ENCODE measurements at places on chromosomes 13 and 19.

- no peak for DNase-seq
Measured at GRCh38 chr19:29383696-29384095, 142.1 kb upstream of the VSTM2B start.

DNA sequence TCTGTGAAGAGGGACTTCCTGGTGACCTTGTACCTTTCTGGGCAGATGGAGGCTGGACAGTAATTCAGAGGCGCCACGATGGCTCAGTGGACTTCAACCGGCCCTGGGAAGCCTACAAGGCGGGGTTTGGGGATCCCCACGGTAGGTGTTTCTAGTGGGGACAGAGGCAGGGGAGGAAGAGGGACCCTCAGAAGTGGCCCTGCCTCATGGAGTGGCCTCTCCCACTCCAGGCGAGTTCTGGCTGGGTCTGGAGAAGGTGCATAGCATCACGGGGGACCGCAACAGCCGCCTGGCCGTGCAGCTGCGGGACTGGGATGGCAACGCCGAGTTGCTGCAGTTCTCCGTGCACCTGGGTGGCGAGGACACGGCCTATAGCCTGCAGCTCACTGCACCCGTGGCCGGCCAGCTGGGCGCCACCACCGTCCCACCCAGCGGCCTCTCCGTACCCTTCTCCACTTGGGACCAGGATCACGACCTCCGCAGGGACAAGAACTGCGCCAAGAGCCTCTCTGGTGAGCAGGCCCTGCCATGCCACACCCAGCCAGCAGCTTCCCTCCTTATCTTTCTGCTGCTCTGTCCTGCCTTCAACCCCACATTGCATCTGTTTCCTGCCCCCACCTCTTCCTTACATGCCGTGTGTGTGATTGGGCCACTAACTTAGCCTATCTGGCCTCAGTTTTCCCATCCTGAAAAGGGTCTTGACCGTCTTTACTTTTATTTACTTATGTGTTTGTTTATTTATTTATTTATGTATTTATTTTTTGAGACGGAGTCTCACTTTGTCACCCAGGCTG lies 7.3 kb downstream of the ANGPTL4 start:
- DNase-seq, result no peak

- DNase-seq, result no peak
Measured at GRCh38 chr13:83449668-83450395, 432.4 kb downstream of the SLITRK1 start.

DNA sequence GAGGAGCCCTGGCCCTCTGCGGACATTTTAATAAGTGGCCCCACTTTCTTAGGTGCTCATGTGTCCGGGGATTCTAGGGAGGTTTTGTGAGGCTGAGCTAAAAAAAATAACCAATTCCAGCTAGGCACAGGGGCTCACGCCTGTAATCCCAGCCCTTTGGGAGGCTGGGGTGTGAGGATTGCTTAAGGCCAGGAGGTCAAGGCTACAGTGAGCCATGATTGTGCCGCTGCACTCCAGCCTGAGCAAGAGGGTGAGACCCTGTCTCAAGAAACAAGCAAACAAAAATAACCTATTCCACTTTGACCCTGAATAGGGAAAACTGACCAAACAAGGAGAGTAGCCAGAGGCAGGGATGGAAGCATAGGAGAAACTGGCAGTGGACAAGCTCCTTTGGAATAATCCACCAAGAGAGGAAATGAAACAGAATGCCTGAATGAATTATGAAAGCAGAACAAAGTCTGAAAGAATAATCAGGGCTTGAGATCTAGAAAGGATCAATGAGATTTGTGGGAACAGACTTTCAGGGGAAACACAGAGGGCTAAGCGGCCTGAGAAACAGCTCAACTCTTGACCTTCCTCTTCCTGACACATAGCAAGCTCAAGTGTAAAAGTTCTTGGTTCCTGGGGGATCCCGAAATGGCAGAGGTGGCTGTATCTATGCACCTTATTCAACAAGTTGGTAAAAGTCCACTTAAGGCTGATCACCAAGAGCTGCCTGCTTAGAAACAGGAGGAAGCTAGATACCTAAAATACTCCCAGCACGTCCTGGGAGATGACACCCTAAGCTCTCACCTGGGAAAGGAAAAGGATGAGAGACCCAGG lies 30.1 kb upstream of the FFAR2 start:
- DNase-seq, result no peak

- DNase-seq, result no peak
Measured at GRCh38 chr19:15563325-15563794, 51.7 kb upstream of the CYP4F8 start.

DNA sequence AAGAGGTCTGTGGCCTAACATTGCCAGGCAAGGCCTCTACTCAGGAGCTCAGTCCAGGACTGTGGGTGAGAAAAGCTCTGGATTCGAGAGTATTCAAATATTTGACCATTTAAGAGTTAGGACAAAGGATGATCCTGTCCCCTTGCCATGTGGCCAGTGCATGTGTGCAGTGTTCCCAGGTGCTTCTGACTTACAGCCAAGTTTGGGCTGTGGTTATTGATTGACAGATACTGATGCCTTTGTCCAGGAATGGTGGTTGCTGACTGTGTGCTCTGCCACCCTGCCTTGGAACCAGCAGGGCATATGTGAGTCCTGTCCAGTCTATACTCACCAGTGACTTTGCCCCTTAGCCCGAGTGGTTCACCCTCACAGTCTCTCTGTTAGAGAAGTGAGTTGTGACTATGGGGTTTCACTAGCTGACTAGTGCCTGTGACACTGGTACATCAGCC lies 51.9 kb downstream of the GARRE1 start:
- DNase-seq, result no peak

GRCh38 chr13:31962731-31963370 lies 68.7 kb upstream of the FRY start:
- DNase-seq, result no peak

DNA sequence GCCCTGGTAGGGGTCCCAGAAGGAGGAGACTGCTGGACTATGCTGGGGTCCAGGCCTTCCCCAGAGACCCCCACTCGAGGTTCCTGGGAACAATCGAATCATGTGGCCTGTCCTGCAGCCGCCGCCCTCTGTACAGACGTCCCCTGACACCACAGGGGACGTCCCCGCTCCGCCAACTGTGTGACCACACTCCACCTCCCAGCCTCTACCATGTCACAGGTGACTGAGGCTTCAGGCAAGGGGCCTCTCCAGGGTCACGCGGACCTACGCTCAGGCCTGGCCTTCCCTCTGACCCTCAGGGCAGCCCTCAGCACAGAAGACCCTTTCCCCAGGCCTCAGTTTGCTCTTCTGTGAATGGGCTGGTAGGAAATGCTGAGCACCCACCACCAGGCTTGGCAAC lies 13.1 kb upstream of the TMEM161A start:
- no peak for DNase-seq

DNA sequence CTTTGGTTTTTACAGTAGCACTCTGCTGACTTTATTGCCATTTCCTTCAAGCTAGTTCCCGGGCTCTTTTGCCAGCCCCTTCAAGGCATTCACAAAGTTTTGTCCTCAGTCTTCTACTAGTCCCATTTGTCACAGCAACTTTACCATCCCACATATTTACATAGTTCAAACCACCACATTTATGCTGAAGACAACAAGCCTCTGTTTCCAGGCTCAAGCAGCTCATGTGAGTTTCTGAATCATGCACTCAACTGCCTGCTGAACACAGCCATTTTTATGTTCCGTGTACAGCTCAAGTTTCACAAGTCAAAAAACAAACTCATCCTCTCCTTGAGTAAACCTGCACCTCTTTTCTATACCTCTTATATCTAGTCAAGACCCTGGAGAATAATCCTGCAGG lies 977.0 kb upstream of the SLC10A2 start:
- DNase-seq, result no peak

GRCh38 chr19:28956961-28957360 lies 256.0 kb downstream of the UQCRFS1 start:
- DNase-seq, result no peak

- DNase-seq, result peak; percentile 44
Measured at GRCh38 chr19:10419646-10420443, 493 bp upstream of the PDE4A start.

- no peak for DNase-seq
Measured at GRCh38 chr13:111404746-111405145, 84.3 kb downstream of the TEX29 start.

- peak; percentile 53 for DNase-seq
Measured at GRCh38 chr19:38736036-38736412, 8.2 kb downstream of the CAPN12 start.

- no peak for DNase-seq
Measured at GRCh38 chr19:1567116-1567847, 843 bp downstream of the MEX3D start.

DNA sequence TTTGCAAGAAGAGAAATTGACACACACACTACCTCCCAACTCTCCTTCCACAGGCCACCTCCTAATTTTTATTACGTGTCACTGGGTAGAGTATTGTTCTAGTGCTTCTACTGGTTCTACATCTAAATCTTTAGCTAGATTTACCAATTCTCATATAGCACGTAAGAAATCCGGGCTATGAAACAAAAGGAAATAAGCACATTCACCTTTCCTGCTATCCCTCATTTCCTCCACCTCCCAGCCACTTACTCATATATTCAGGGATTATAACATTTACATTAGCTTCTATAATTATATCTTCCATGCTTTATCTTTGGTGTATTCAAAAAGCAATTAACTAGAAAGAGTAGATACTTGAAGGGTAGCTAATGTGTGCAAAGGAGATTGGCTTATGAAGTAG lies 39.7 kb downstream of the USP12 start:
- no peak for DNase-seq

- DNase-seq, result no peak
Measured at GRCh38 chr13:29858667-29859066, 8.2 kb upstream of the UBL3 start.

DNA sequence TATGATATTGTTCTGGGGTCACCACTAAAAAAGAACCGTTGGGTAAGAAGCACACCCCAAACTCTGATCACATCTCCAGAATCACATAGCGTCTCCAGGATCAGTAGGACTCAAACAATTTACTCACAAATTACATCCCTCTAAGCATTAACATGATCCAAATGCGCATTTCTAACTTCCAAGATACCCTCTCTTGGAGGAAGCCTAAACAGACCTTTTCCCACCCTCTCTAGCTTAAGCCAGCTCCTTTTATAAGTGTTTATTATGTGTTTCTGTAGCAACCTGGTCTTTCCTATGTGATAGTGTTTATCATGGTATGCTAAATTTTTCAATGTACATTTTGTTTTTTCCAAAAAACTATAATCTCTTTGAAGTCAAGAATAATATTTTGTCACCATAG lies 1846.5 kb downstream of the OLFM4 start:
- DNase-seq, result no peak

DNA sequence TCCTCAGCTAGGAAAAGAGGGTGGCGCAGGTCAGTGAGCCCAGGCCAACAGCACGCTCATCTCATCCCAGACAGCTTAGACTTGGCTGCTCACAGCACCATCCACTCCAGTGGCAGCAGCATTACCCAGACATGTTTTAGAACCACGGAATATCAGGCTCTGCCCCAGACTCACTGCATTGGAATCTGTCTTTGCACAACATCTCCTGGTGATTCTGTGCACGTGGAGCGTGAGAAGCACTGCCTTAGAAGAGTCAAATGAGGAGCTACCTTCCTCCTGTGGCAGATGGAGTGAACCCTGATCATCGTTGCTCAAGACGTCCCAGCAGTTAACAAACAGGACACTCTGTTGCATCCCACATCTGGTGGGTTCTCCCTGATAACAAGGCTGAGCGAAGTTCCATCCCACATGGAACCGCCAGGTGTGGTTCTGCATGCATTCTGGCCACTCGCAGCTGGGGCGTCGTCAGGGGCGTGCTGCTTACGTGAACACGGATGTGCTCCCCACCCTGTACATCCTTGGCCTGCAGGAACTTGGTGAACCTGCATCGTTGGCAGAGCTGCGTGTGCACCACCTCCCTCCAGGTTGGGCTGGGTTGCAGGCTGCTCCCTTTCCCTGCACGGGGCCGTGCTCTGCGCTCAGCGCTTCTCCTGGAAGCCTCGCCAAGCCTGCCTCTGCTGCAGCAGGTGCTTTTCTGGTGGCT lies 25.2 kb upstream of the ATP11A start:
- DNase-seq, result no peak

DNA sequence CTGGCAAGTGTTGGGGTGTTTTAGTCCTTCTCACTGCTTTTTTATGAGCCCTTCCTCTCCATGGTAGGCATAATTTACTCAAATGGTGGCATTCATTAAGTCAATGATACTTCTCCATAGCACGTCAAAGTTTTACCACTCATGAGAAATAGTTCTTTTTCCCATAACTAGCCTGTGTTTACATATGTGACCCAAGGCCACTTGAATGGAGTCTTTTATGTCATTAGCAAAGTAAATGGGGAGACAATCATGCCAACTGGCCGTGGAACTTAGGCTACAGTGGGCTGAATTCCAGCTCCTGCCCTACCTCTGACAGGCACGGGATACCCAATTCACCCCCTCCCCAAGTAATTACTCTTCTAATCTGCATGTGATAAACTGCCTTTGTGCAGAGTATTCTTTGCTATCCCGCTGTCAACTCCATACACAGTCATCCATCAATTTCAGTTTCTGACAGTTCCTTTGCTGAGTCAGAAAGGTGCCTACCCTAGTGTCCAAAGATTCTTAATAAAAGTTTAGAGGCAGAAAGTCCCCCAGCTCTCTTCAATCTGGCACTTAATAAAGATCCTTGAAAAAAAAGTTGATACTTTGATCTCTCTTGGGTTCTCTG lies 16.9 kb downstream of the PROSER1 start:
- no peak for DNase-seq

- DNase-seq, result no peak
Measured at GRCh38 chr13:49421391-49421790, 22.5 kb downstream of the CAB39L start.

DNA sequence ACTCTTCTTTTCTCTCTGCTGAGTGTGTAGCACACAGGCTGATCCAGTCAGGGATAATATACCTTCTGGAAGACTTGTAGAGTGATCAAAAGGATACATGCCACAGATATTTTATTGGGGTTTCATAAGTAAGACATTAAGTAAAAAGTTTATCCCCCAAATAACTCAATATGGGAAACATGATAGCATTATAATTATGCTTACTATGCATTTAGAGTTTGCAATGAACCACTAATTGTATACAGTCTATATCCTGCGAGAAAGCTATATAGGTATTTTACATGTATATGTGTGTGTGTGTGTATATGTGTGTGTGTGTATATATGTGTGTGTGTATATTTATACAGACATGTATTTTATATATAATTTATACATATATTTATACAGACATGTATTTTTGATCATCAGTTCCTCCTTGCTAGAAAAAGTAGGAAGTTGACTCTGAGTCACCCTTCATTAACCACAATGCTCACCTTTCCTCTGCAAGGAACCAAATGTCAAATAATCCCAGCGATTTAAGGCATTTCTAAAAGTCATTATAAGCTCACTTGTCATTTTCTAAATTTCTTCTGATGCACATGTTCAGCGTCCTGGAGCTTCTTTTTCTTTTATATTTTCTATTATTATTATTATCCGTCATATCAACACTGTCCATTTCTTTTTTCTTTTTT lies 312.5 kb upstream of the OBI1 start:
- no peak for DNase-seq

Measured in T-helper 22 cell (primary cell).